Testis (tissue), 5 donors: ENCODE measurements at places on chromosomes 11 and 22.

DNA sequence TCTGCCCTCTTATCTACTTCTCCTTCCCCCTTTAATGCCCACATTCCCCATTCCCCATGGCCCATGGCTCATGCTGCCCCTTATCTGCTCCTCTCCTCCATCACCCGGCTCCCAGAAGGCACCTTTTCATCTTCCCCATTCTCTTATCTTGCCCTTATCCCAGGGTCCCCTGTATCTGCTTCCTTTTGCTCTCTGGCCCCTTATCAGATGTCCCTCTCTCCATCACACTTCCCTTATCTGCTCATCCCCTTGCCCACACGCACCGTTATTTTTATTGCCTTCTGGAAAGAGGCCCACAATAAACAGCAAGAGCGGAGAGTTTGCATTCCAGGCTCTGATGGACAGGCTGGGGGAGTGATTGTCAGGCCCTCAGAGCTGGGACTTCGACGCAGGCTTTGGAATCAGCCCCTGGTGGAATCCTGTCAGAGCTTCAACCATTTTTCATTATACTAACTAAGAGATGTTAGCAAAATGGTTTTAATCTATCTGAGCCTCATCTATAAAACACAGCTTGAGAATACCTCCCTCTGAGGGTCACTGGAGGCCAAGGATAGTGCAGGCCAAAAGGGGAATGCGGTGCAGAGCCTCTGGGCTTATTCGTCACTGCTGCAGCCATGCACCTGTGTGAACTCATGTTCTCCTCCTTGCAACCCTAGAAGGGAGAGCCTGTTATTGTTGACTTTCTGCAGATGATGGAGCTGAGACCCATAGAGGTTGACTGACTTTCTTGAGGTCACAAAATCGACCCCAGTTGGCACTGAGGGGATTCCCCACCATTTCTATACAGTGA is 37.0 kb upstream of the LRRC55 start:
- H3K27me3 ChIP-seq: no peaks in the 10 kb centered on the region
- no peaks in the 10 kb centered on the region for H3K36me3 ChIP-seq
- H3K4me3 ChIP-seq: no peak overlapping the region
- H3K4me1 ChIP-seq: no peaks in the 10 kb centered on the region

- H3K4me1 ChIP-seq: no peaks in the 10 kb centered on the region
- H3K36me3 ChIP-seq: no peaks in the 10 kb centered on the region
- no peaks in the 10 kb centered on the region for H3K27me3 ChIP-seq
- H3K27ac ChIP-seq: no peak overlapping the region
- DNase-seq: no peak
Measured at GRCh38 chr11:12716816-12717215, 42.6 kb downstream of the TEAD1 start.

DNA sequence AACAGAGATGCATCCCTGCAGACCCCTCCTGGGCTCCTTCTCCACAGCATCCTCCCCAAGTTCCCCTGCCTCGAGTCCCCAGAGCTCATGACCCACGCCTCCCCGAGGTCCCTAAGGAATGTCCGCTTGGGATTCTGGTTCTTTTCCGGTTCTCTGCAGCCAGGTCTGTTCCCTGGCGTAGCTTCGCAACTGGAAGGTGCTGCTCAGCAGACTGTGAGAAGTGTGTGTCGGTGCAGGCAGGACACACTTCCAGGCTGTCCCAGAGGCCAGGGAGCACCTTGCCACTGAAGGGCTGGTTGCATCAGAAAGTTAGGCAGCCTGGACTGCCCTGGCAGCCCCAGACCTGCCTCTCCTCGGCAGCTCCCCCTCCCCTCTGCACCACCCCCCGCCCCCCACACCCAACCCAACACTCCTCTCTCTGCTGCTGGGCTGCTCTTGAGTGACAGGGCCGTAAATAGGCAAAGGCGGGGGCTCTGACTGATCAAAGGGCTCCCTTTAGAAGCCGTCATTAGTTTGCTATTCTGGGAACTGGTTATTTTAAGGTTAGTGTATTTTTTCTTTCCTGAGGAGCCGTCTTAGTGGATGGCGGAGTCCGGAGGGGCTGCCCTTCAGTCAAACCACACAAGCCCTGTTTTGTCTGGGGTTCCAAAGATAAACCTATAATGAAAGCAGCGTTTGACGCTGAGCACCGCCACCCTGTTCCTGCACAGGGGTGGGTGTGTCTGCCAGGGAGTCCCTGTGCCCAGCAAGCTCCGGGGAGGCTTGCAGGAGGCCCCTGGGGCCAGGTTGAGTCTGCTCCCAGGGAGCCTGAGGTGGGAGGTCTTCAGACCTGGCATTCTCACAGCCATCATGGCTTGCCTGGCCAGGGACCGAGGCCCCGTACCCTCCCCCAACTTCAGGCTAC is 88.6 kb upstream of the KCNQ1OT1 start:
- DNase-seq: peak; percentile 8
- H3K27ac ChIP-seq: no peak overlapping the region
- no peaks in the 10 kb centered on the region for H3K36me3 ChIP-seq
- no peaks in the 10 kb centered on the region for H3K27me3 ChIP-seq

- no peaks in the 10 kb centered on the region for H3K4me1 ChIP-seq
- no peak overlapping the region for H3K27ac ChIP-seq
- H3K36me3 ChIP-seq: no peaks in the 10 kb centered on the region
Measured at GRCh38 chr11:45715418-45715817, 50.0 kb upstream of the CHST1 start.

DNA sequence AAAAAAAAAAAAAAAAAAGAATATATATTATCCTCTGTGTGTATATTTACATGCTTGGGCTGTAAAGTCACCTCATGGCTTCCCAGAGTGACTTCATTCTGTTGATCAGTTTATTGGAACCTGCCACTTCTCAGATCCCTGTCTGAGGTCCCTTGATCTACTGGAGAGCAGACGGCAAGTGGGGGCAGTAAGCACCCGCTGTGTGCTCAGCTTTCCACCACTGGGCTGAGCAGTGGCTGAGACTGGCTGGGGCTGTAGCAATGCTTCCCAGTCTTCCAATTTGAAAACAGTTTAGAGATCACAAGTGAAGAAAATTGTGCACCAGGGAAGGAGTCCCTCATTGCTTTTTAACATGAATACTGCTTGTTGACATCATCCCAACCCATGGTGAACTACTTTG is 6.9 kb upstream of the RBM4B start:
- no peak for DNase-seq
- no peak overlapping the region for H3K4me3 ChIP-seq
- no peak overlapping the region for H3K27ac ChIP-seq

GRCh38 chr22:48173061-48173772 is 1410.8 kb downstream of the TBC1D22A start:
- H3K4me3 ChIP-seq: no peak overlapping the region
- no peaks in the 10 kb centered on the region for H3K4me1 ChIP-seq
- no peaks in the 10 kb centered on the region for H3K27me3 ChIP-seq
- H3K36me3 ChIP-seq: no peaks in the 10 kb centered on the region
- H3K27ac ChIP-seq: no peak overlapping the region

DNA sequence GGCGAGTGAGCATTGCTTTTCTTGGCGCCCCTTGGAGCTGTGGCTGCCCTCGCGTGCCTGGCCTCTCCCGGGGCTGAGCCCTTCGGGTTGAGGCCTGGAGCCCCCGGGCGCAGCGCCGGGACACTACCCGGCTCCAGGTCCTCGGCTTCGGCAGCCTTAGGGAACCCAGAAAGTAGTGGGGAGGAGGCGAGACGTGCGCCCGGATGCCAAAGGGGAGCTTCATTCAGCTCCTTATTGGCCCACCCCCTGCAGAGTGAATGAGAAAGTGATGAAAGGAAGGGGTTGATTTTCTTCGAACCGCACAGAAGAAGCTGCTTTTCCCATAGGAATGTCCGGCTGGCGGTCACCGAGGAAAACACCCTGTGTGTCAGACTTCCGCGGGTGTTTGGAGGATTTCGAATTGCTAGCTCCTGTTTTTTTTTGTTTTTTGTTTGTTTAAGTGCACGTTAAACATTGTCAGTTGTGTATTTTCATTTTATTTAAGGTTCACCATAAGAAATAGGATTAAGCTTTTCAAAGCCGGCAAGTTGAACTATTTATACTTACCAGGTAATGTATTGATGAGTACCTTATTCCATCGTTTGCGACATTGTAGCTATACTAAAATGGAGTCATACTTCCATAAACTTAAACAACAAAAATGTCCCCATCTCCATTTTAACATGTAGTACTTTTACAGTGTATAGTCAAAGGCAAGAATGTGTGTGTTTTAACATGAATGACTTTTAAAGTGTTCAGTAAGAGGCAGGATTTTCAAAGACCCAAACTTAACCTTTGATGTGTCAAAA is 841 bp upstream of the EIF4G2 start:
- H3K4me3 ChIP-seq: peak overlapping the region; percentile 92
- peak overlapping the region; percentile 100 for H3K27ac ChIP-seq
- no peaks in the 10 kb centered on the region for H3K27me3 ChIP-seq
- peaks cover 16% of the 10 kb centered on the region for H3K4me1 ChIP-seq
- peak; percentile 59 for DNase-seq

- H3K36me3 ChIP-seq: no peaks in the 10 kb centered on the region
- H3K4me1 ChIP-seq: no peaks in the 10 kb centered on the region
- H3K27me3 ChIP-seq: no peaks in the 10 kb centered on the region
Measured at GRCh38 chr11:11177156-11177808, 175.8 kb downstream of the CSNK2A3 start.

- H3K4me1 ChIP-seq: no peaks in the 10 kb centered on the region
- no peak overlapping the region for H3K4me3 ChIP-seq
- no peak overlapping the region for H3K27ac ChIP-seq
- H3K36me3 ChIP-seq: no peaks in the 10 kb centered on the region
- no peaks in the 10 kb centered on the region for H3K27me3 ChIP-seq
Measured at GRCh38 chr11:57868491-57868890, 106.9 kb downstream of the CTNND1 start.

DNA sequence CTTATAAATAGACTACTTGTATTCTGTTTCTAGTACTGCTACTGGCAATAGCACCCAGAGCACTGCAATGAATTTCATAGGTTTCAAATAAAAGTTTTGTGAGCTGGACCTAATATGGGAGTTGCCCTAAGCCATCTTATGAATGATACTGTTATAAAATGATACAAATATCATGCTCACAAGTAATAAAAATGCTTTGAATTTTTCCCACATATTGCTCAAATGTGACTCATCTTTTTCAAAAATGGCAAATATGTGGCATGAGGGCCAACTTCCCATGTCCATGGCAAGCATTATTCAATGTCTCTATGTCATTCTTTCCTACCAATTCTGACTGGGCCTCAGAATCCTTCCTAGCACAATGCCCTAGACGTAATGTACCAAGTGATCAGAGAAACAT is 137.6 kb downstream of the TRPC6 start:
- H3K27me3 ChIP-seq: no peaks in the 10 kb centered on the region
- H3K27ac ChIP-seq: no peak overlapping the region
- H3K36me3 ChIP-seq: no peaks in the 10 kb centered on the region
- no peak for DNase-seq
- H3K4me3 ChIP-seq: no peak overlapping the region
